ENCODE measurements at places on chromosomes 2 and 18.

DNA sequence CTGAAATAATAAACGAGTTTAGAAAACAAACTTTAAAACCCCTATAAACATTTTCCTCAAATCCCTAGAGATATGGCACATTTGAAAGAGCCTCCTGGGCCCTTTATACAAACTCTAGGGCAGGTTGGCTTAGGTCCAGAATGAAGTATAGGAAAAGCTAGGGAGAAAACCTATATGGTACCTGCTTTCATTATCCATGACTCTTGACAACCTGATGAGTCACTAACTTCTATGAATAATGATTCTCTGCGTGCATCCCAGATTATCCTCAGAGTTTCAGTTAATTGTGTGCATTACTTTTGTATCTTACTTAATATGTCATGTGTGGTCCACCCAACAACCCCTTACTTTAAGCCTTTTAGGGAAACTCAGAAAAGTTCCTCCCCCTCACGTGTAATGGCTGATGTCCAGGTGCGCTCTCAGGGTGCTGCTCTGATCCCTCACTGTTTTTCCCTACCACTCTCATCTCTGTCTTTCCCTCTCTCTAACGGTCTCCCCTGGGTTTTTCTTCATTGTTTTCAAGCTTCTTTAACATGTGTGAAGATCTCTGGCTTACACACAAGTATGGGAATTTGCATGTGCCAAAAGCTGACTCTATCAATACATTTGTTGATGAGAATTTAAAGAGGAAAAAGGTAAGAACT is 78.5 kb downstream of the LRP1B start:
- DNase-seq, result no peak

DNA sequence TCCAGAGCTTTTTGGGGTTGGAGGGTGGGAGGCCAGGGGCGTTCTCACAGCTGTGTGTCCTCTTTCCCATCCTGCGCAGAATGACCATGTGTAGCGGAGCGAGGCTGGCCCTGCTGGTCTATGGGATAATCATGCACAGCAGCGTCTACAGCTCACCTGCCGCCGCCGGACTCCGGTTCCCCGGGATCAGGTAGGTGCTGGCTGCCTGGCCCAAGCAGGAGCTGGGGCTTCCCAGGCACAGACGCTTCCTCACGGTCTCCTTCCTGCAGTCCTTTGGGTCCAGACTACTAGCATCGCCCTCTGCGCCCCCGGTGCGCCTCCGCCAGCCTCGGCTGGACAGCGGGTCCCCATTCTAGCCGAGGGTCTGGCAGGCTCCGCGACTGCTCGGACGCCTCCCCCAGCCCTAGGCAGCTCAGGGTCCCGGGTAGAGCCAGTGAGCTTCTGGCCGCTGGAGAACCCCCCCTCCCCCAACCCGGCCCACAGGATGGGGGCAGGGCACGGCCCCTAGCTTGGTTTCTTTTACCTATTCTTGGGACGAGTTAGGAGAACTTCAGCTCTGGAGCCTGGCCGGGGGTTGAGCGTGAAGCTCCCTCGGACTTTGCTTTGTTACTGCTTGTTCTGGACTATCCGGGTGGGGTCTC is 756 bp downstream of the ADCYAP1 start:
- DNase-seq, result no peak

DNA sequence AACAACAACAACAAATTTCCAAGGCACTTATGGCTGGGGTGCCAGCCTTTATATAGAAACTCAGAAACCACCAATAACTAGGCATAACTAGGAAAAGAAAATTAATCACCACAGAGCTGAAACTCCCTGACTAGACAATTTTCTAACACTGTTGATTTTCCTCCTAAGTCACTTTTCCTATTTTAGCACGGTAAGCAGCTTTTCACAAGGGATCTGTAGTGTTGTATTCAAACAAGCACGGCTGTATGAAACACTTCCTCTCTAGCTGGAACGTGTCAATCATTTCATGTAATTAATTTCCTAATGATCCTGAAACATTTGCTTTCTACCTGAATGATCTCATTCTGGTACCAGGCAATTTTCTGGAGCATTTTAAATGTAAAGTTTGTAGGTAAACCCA is 645.0 kb downstream of the IRS1 start:
- DNase-seq, result no peak

DNA sequence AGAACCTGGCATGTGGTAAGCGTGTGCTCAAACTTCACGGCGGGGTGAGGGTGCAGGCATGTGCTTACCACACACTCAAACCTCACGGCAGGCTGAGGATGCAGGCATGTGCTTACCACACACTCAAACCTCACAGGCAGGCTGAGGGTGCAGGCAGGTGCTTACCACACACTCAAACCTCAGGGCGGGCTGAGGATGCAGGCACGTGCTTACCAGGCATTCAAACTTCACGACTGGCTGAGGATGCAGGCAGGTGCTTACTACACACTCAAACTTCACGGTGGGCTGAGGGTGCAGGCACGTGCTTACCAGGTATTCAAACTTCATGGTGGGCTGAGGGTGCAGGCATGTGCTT is 105.0 kb upstream of the ALKAL2 start:
- no peak for DNase-seq

GRCh38 chr2:159202568-159203071 is 83.9 kb downstream of the WDSUB1 start:
- DNase-seq, result no peak

DNA sequence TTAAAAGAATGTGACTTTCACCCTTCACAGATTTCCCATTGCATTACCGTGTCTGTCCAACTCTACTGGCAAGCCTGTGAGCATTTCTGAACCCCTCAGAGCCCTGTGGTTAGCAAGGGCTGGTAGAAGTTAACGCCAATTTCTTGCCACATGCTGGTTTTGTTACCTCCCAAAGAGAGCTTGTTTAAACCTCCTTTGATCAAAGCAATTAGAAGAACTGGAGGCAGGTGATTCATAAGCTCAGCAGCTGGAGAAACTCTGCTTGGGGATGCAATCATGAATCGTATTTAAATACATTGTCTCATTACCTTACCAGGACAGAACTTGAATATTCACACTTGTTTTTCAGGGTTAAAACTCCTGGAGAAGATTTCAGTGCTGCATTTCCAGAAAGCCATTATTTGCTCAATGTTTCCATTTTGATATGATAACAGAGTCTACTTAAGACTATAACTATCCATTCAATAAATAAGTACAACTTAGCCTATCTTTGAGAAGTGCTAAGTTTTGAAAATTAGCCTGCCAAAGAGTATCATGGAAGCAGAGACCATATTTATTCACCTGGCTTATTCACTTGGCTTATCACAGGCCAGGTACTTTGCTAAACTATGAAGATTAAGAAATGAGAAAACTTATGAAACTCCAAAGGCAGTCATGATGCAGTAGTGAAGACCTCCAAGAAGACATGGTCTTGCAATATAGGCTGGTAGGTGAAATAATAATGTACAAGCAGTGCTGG is 292.8 kb downstream of the INSIG2 start:
- DNase-seq, result no peak

- no peak for DNase-seq
Measured at GRCh38 chr18:23378302-23378686, 74.8 kb upstream of the RIOK3 start.

- DNase-seq, result no peak
Measured at GRCh38 chr2:20565623-20566236, 85.2 kb downstream of the HS1BP3 start.

GRCh38 chr18:59802031-59802430 is 97.8 kb upstream of the PMAIP1 start:
- DNase-seq, result no peak

- DNase-seq, result no peak
Measured at GRCh38 chr2:186659383-186659782, 34.5 kb upstream of the FAM171B start.

DNA sequence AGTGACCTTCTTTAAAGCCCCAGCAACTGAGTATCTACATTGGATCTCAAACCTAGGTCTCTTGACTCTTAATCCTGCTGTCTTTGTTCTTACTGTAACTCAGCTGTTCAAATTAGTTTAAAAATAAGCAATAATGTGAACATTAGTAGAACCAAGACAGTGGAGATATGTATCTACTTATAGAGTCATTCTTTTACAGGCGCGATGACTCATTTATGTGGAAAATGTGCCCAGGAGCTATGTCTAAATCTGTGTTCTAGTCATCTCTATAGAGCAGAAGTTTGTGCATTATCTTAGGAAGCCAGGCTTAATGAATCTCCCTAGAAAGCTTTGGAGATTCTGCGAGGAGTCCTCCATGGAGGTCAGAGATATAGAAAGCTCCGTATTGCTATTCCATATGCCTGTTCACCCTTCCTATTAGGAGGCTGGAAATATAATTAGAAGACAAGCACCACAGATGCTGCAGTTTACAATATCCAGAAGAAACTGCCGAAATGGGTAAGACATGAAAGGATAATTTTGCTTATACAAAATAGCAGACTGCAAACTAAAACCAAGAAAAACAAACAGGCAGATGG is 211.6 kb downstream of the TRIB2 start:
- DNase-seq, result no peak
